Right renal pelvis (tissue), 4 donors: ENCODE measurements at places on chromosomes 11 and 22.

DNA sequence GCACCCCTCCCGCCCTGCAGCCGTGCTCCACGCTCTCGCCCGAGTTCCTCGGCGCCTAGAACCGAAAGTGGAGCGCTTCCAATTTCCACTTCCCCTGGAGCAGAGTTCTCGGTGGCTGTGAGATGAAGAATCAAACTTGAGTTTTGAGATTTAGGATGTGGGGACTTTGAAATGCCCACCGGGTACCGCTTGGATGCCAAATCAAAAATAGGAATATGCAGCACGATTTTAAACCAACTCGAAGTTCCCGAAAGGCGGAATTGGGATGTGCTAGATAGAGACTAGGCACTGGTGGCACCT is 569 bp downstream of the POLA2 start:
- no peak for DNase-seq

GRCh38 chr11:30585892-30586250 is 282 bp downstream of the MPPED2 start:
- DNase-seq, result no peak

GRCh38 chr22:49570032-49570848 is 257.4 kb downstream of the BRD1 start:
- DNase-seq, result no peak

GRCh38 chr22:39349506-39349966 is 255 bp upstream of the SYNGR1 start:
- DNase-seq, result no peak

DNA sequence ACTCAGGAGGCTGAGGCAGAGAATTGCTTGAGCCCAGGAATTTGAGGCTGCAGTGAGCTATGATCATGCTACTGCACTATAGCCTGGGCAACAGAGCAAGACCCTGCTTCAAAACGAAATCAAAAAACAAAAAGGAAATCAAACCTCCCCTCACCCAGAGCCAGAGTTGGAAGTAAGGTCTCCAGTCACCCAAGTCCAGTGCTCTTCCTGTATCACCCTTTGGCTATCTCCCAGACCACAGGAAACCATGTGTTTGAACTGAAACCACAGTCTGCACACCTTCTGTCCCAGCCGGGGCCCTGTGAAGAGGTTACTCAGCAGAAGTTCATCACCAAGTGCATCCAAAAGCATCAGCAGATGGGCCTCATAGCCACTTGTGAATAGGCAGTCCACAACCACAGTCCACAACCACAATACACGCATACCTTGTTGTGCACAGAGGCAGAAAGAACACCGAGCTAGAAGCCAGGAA is 4.6 kb downstream of the MYH9 start:
- no peak for DNase-seq

GRCh38 chr22:39856588-39856987 is 37.0 kb downstream of the ENTHD1 start:
- no peak for DNase-seq

DNA sequence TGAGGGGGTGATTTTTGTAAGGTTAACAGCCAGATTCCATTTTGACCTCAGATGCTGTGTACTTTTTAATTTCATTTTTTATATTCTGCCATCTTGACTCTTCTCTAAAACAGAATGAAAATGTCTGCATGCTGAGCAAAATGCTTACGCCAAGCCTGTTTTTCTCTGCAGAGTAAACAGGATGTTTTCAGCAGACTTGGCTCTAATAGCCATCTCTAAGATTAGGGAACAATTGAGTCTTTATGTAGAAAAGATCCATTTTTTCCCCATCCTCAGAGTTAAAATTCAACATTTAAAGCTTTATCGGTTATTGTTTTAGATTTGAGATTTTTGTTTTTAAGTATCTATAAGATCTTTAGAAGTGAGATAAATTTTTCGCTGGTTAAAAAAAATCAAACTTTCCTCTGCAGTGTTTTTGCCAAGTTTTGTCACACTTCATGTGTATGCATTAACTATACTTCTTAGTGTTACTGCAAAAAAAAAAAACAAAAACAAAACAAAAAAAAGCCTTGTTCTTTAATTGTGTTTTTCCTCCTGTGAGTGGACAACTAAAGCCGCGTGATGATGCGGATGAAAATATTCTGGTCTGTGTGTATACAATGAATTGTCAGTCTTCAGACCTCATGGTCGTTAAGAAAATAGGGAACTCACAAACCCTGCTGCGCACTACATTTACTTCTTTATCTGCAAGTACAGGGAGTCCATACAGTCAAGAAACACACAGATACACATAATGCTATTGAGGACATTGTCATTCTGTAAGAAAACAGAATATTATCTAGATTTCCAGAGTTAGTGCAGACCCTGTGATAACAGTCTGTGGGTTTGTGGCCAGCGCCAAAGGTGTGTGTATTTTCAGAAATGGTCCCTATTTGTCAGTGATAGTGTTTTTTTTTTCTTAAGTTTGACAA is 17.5 kb upstream of the ADSL start:
- no peak for DNase-seq

DNA sequence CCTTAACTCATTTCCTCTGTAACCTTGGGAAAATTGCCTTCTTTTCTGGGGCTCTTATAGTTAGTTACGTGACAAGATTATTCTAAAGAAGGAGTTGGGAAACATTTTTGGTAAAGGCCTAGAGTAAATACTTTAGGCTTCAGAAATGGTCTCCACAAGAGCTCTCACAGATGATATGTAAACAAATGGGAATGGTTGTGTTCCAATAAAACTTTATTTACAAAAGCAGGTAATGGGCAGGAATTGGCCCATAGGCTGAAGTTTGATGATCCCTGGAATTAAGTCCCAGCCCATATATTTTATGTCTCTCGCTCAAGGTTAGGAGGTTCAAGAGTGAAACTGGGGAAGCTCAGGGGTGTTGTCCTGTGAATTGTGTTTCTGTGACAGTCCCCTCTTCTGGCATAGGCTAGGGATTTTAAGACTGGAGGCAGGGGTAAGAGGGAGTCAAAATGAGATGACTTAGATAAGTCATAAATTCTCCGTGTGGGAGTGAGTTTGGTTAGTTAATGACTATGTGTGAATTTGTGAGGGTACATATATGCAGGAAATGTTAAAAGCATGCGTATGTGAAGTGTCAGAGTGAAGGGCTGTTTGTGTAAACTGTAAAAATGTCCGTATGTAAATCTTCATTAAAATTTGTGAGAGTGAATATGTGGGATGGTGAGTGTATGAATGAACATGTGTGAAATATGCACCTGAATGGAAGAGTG is 7.4 kb upstream of the OR52B4 start:
- no peak for DNase-seq

- DNase-seq, result no peak
Observed at GRCh38 chr11:117618982-117619355, 178.0 kb downstream of the DSCAML1 start.

GRCh38 chr22:34847072-34847471 is 218.9 kb upstream of the ISX start:
- no peak for DNase-seq

DNA sequence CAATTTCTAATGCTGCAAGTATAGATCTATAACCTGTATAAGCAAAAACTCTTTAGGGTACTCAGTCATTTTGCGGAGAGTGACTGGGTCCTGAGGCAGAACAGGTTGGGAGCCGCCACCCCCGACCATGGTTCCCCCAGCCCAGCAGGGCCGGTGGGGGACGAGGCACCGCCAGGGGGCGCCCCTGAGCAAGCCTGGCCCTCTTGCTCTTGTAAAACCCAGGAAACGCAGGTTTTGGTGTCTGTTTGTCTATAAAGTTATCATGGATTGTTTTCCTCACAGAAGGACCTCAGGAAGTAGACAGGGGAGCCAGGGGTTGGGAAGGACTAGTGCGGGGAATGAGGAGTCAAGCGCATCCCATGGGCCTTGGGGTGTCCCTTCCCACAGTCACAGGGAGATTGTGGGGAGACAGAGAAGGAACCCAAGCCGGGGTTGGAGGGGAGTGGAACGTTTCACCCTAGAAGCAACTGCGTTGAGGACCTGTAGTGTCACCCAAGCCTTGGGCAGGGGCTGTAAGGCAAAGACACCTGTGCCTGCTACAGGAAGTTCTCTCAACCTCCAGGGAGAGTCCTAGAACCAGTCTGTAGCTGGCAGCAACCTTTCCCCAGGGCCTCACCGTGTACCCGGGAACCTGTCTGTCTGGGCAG is 26.4 kb downstream of the KCTD17 start:
- DNase-seq, result no peak

DNA sequence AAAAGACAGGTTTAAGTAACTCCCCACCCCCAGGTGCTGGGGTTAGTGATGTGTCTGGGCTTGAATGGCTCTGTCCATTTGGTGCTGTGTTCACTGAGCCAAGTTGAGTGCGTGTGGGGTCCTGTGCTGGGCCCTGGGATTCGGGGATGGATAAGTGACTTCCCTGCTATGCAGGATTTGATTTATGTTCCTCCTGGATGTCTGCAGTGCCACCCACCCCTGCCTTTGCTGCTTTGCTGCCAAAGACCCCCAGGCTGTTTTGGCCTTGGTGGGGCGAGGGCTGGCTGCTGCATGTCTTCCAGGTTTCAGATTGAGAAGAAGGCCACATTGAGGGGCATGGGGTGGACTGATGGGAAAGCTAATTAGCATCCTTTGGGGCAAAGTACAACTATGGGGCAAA is 77.9 kb upstream of the PARVG start:
- DNase-seq, result no peak

- DNase-seq, result no peak
Observed at GRCh38 chr11:13118194-13118593, 109.1 kb downstream of the RASSF10 start.
